Natural killer cell treated with Interleukin-12 subunit alpha and Interleukin-12 subunit beta and Interleukin-15 and Interleukin-18, amount 100 ng/mL, for 72 hours (primary cell): ENCODE measurements at places on chromosomes 2 and 18.

DNA sequence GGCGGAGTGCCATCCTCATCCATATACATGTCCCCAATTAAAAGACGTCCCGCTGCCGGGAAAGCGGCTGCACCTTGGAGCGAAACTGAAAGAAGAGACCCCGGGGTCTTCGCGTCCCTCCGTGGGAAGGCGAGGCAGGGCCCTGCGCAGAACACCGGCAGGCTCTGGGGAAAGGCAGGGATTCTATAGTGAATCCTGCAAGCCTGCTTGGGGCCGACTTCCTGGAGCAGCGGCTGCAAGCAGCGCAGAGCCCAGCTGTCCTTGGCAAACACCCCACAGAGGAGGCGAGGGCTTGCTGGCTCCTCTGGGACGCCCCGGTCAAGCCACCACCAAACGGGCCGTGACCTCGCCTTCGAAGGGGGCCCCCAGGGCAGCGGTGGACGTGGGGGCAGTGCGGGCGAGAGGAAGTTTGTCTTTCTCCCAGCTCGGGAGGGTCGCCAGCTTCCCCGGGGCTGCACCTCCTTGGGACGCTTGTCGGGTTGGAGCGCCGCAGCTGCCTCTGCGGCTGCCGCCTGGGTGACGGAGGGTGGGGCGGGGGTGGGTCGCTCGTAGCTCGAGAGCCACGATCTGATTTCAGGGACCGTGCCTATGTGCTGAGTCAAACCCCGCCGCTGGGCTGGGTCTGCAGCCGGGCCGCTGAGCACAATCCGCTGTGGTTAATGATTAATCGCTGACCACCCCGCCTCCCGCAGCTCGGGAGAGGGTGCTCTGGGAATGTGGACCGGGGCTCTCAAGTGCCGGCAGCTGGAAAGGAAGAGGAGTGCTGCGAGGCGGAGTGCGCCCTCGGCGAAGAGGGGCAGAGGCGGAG is 486 bp upstream of the GPR39 start:
- no peak for DNase-seq

DNA sequence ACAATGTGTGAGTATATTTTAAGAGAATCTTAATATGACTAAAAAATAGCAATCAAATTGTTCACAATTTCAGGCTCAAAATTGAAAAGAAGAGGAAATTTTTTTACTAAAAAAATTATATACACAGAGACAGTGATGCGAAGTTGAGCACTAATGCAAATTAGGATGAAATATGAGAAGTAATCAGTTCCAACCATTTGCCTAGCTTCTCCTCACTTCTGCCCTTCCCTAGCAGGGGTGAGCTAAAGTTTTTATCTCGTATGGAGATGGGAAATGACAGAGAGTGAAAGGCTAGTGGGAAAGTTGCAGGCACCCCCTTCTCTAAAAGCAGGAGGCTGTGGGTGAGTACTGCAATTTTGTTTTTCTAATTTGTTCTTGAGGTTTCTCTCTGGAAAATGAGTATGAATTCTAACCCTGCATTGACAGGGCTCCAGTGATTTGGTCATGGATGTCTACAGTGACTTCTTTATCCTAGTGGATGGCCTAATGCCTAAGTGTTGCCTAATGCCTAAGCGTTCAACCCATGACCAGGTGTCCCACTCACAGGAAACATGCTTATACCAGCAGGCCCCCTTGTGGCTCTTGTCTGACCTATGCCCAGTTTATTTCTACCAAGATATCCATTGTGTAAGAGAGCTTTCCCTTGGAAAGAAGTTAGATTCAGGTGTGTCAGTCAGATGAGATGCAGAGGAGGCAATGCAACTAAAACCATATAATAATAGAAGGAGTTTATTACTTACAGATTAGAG is 78.0 kb upstream of the HNMT start:
- DNase-seq: no peak

DNA sequence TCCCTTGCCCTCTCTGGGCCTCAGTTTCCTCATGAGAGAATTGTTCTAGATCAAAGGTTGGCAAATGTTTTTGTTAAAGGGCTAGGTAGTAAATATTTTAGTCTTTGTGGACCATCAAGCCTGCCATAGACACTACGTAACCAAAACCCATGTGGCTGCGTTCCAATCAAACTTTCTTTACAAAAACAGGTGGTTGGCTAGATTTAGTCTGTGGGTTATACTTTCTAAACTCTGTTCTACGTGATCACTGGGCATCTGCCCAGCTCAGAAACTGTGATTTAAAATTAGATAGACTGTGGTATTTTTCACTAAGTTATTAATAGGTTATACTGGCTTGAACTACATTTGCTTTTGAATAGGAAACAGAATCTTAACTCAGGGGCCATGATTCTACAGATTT is 149.8 kb upstream of the DCC start:
- no peak for DNase-seq

DNA sequence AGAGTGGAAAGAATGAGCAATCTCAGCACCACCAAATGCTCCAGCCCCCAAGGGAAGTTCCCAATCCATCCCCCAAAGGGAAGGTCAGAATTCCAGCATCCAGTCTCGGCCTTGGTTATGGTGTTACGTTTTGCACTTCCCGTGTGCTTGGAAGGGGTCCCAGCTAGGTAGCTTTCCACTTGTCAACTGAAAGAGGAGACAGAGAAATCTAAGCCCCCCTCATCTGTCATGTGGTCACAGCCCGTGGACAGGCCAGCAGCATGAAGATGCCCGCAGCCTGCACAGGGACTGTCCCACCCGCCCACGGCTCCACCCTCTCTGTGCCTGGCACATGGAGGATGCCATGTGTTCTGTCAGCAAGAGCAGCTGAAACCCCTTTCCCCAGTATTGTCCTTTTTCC is 32.1 kb downstream of the RHOB start:
- DNase-seq: no peak

GRCh38 chr2:39432701-39433100 is 4.4 kb downstream of the MAP4K3 start:
- DNase-seq: no peak
